ENCODE measurements at places on chromosomes 5 and 9.
A peak's percentile ranks its signal among the peaks of the same experiment; 100 is the strongest.

DNA sequence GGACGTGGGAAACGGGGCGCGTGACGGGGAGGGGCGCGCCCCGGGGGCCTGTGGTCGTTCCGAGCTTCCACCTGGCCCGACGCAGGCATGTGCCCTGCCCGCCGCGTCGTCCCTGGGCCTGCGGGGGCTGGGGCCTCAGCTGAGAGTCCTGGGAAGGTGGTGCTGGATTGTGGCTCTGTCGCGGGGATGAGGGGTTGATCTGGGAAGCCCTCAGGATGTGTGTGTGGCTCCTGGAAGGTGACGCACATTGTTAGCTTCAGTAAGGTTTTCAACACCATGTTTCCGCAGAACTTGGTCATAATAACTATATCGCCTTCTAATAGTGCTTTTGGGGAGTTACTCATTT is 589.1 kb downstream of the MTRR start:
- no peak for DNase-seq

DNA sequence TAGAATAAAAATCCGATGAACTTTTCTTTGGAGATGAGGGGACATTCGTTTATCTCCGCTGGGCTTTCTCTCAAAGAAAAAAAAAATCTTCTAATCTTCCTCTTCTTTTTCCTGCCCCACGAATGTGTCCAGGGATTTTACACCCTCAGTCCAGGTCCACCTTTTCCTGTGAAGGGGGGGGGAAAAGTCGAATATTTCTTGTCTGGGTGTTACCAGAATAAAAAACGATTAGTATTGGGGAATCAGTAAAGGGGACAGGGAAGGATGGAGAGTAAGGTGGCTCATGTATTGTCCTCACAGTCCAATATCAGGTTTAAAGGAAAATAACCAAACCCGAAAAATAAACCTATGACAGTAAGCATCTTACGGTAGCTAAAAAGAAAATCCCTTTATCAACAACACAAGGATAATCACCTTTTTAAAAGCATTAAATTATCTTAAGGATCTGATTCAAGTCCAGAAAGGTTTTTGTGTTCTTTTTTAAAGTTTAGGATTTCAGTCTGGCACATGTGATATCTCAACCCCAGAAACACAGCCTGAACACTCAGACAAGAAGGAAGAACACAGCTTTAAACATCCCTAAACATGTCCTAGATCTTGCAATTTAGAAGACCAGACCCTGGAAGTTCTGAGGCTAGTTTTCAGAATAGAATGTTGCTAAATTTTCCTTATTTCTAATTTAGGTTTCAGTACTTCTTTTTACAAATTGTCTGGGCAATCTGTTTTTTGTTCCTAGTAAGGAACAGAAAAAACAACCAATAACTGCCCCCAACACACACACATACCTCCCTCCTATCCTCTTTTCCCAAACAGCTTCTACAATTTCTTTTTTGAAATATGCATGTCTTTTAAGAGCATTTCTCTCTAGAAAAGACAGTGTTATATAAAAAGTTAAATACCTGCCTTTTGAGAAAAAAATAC is 1.2 kb downstream of the ZNF608 start:
- no peak for DNase-seq

DNA sequence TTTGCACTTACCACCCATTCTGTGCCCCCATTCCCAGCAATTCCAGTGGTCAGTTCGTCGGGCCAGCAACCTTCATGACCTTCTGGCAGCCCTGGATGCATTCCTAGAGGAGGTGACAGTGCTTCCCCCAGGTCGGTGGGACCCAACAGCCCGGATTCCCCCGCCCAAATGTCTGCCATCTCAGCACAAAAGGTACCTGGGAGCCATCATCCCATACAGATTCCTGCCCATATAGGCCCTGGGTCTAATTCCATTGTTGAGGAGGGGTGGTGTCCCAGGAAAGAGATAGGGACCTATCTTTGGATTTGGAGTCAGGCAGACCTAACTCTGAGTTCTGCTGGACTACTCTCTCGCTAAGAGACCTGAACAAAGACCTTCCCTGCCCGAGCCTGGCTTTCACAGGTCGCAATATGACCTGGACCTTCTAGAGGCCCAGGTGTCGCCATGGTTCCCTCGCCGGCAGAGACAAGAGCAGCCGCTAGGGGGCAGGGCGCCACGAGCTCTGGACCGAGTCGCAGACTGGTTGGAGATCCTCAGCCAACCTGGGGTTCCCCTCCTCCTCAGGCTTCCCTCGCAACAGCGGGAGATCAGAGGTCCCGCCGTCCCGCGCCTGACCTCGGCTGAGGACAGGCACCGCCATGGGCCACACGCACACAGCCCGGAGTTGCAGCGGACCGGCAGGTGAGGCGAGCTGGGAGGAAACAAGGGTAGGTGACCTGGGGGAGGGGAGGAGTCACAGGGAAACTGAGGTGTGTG is 3.1 kb downstream of the SLC4A9 start:
- peak; percentile 87 for DNase-seq

DNA sequence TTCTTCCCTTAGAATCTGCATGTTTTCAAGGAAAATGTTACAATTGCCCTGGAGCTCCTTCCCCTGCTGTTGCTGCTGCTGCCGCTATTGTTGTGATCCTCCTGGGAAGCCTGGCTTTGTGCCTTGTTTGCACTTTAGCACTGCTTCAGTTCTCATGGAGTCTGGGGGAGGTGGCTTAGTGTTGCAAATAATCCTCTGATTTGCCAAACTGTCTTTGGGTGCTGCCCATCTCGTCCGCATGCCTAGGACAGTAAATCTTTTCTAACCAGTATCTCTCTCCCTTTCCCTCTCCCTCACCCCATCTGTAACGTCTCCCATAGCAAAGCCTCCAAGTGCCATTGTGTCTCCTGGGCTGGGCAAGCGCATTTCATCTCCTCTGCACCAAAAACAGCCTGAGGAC is 30.3 kb downstream of the FAM240B start:
- DNase-seq, result no peak

- DNase-seq, result no peak
Observed at GRCh38 chr9:32550150-32550561, 2.0 kb upstream of the SMIM27 start.

GRCh38 chr9:15374310-15374709 is 48.4 kb upstream of the SNAPC3 start:
- DNase-seq, result no peak

- no peak for DNase-seq
Observed at GRCh38 chr5:146203872-146204192, 427 bp downstream of the RBM27 start.

- no peak for DNase-seq
Observed at GRCh38 chr5:92795633-92796032, 785.4 kb downstream of the NR2F1-AS1 start.

DNA sequence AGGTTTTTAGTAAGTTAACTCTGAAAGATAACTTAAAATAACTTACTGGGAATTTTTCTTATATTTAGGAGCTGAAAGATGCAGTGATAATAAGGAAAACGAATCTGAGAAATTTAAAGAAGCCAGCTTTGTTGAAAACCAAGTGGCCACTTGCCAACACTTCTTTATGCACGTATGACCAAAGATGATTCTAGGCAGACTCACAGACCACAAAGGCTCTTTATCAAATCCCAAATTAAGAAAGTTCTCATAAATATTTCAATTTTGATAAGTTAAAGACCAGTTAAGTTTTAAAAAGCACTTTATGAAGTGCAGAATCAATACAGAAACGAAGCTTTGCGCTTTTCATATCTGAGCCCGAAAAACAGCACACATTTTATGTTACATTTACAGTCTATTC is 1.5 kb downstream of the AFF4 start:
- no peak for DNase-seq

- DNase-seq, result no peak
Observed at GRCh38 chr5:100722657-100723056, 180.4 kb downstream of the ST8SIA4 start.

- DNase-seq, result no peak
Observed at GRCh38 chr5:143161885-143162540, 241.5 kb downstream of the NR3C1 start.

DNA sequence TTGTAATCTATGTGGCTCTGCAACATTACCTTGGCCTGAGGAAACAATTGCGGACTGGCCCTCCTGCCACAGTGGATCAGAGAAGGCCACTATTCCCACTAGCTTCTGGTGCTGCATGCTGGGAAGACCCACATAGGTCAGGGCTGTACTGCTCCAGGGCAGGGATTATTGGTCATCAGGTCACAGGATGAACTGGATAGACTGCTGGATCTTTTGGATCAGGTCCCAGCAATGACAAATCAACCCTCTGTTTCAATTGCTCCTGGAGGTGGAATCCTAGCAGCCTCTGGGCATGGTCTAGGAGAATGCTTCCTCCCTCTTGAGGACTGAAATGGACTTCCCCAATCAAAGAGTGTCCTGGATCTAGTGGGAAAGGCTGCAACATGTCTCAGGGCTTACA is 66.7 kb upstream of the PHF24 start:
- DNase-seq, result no peak

DNA sequence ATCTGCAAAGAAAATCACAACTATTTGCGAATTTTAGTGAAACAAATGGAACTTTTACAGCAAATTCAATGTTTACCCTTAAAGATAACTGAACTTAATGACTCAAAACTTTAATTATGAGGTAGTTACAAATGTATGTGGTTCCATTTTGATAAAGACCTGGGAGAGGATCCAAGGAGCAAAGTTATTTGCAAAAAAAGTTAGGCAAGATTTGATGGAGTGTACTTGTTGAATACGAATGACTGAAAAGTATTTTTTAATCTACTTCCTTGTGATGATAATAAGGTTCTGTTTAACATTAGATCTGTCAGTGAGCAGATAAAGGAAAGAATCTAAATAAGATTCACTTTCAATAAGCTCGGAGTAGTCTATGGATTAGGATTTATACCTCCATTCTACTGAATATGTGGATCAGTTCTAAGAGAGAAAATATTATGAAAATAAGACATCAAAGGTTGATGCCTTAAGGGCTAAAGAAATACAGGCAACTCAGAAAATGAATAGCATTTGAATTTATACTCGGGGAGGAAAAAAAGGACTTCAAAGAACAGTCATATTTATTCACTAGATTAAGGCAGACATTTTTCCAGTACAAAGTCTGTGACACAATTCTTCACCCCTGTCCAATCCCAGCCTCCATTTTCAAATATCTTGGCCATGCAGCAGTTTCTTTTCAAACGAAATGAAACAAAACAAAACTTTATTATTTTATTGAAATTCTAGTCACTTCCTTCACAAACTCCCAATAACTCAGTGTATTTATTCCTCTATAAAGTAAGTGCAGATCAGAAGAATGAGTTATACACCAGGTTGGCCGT is 199.8 kb downstream of the PDE4D start:
- no peak for DNase-seq

- DNase-seq, result no peak
Observed at GRCh38 chr5:112306956-112307355, 112.1 kb downstream of the EPB41L4A start.

DNA sequence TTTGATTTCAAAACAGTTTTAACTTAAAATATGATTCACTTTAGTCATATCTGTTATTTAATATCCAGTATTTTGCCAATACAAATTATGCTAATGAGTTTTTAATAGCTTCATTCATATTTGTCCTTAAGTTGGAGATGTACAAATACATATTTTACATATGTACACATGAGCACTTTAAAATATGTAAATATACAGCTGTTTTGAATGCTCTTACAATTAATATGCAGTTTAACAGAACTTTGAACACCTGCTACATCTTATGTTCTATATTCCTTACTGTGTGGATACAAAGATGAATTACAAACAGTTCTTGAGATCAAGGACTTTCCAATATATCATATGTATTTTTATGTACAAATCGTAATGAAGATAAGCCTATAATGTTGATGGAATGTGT is 74.0 kb downstream of the CHSY3 start:
- no peak for DNase-seq

GRCh38 chr9:16275795-16276624 is 594.5 kb downstream of the BNC2 start:
- no peak for DNase-seq

GRCh38 chr9:104944356-104944755 is 16.4 kb upstream of the ABCA1 start:
- no peak for DNase-seq

DNA sequence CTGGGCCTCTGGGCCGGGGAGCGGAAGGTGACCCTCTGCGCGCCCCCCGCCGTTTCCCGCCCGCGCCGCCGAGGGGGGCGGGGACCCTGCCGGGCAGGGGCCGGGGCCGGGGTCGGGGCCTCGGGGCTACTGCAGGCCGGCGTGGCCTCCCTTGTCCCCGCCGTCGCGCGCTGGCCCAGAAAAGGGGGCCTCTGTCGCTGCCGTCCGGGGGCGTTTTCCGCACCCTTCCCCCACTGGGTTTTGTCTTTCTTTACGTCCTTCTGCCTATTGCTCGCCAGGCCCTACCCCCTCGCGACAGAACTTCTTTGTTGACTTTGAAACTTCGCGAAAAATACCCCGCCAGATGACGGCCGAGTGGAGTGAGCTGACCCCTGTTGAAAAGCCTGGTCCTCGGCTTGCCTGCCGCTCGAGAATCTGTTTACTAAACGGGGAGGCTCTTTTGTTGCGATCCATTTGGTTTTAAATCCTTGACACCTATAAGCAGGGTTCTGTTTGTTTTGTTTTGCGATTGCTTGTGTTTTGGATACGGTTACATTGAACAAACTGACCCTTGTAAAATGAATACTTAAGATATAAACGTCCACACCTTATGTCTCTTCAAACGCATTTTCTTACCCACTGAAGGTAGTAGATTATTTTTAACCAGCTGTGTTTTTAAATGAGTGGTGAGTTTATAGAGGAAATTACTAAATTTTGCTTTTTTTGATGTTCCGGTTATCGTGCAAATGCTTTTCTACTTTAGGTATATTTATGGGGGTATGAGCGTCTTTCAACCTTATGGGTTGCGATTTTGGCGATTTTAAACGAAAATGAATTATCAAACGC is 765 bp downstream of the MARCHF6 start:
- DNase-seq, result peak; percentile 65

GRCh38 chr9:6199596-6199995 is 16.0 kb upstream of the IL33 start:
- DNase-seq, result no peak

DNA sequence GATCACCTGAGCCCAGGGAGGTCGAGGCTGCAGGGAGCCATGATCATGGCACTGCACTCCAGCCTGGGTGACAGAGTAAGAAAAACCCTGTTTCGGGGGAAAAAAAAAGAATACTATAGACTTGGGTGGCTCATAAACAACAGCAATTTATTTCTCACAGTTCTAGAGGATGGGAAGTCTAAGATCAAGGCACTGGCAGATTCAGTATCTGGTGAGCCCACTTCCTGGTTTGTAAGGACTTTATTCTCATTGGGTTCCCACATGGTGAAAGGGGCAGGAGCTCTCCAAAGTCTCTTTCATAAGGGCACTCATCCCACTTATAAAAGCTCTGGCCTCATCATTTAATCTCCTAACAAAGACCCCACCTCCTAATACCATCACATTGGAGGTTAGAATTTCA is 8.7 kb downstream of the HINT1 start:
- no peak for DNase-seq

DNA sequence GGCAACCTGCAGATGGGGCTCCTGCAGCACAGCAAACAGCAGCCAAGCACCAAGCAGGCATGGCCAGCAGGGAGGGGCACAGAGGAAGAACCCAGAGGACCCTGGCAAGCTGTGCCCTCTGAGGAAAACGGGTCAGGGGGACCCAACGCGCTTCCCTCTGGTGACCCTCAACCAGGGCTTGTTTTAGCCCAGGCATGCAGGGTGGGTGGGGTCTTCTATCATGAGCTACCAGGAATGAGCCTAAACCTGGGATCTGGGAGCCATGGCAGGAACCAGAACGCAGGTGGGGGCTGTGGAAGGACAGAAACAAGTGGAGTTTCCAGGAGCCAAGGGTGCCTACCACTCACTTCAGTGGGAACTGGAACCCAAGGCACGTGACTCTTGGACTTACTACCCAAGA is 20.9 kb downstream of the IPPK start:
- DNase-seq, result no peak
